D341Med (cell line): ENCODE measurements at places on chromosomes 3 and 15.

DNA sequence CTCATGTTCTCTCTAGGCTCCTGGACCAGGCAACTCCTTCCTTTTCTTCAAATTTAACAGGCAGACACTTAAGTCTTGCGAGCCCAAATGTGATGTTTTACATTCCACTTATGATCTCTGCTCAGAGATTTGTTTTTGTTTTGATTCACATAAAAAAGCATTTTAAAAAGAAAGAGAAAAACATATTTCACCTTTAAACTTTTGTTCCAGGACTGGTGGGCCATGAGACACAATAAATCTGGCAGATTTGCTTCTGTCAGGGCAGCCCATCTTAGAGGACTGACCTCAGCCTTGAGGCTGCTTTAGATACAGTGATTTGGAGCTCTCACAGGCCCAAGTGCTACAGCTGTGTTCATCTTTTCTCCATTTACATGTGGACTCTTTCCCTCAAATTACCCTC, 52.0 kb downstream of the CMSS1 start:
- DNase-seq, result no peak

GRCh38 chr3:58693940-58694850, 27.6 kb upstream of the FAM3D start:
- DNase-seq, result no peak

GRCh38 chr3:27193056-27193455, 176.1 kb downstream of the NEK10 start:
- no peak for DNase-seq

- no peak for DNase-seq
Observed at GRCh38 chr15:70530503-70530902, 232.9 kb downstream of the UACA start.

DNA sequence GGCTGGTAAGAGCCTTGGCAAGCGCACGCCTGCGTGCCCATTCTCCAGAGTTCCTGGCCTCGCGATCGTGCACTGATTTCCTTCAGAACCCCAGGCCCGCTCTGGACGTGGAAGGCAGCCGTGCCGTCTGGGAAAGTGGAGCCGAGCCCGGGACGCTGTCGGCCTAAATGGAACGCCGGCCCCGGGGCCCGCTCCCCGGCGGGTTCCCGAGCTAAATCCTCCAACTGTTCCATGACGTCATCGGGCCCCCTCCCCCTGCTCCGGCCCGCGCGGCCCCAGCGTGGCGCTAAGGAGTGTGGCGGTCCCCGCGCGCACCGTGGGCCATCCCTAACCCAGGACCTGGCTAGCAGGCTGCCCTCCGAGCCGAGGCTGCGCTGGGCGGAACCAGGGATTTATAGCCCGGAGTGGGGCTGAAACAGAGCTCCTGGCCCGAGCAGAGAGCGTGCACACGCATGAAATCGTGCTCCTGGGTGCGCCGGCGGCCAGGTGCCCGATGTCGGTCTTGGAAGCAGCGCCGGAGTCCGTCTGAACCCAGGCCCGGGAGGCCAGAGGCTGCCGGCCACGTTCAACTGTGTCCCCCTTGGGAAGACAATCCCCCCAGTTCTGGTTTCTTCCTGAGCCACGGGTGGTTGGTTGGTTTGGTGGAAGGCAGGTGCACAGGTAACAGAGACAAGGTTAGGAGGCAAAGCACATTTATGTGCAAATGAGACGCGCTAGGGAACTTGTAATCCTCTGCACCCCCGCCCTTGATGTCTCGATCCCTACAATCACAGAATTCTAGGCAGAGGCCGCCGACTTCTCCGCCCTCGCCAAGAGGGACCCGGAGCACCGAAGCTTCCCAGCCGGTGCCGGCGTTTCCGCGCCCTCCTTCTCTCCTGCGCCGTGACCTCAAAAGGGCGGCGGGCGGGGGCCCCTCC, 84.9 kb upstream of the ETV5 start:
- peak; percentile 45 for DNase-seq

GRCh38 chr3:172142051-172142863, 102.9 kb downstream of the FNDC3B start:
- DNase-seq, result no peak
